ENCODE measurements at places on chromosomes 1 and 21.

DNA sequence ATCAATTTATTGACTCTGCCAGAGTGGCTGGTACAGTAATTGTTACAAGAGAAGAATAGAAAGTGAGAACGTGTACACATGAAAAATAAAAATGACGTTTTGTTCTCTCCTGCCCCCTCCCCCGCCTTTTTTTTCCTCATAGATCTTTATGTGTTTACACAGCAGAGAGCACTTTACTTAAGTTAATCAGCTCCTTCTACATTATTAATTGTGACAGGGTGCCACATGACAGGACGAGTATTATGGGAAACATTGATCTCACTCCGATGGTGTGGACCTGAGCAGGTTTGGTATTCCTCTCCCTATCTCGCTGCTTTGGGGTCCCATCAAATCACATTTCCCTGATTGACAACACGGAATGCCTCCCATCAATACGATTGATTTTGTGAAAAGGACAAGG is 285.7 kb downstream of the TM2D1 start:
- no peak for DNase-seq

GRCh38 chr1:97726386-97726785 is 194.4 kb downstream of the DPYD start:
- DNase-seq: peak; percentile 34

DNA sequence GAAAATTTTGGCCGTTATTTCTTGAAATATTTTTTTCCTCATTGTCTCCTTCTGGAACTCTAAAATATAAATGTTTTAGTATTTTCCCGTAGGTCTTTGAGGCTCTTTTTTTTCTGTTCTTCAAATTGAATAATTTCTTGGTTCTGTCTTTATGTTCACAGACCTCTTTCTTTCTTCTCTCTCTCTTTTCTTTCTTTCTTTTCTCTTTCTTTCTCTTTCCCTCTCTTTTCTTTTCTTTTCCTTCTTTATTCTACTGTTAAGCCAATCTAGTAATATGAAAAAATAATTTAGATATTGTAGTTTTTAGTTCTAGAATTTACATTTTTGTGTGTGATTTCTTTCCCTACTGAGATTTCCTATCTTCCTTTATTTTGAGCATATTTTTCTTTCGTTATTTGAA is 30.1 kb downstream of the CLIC4 start:
- DNase-seq: no peak

DNA sequence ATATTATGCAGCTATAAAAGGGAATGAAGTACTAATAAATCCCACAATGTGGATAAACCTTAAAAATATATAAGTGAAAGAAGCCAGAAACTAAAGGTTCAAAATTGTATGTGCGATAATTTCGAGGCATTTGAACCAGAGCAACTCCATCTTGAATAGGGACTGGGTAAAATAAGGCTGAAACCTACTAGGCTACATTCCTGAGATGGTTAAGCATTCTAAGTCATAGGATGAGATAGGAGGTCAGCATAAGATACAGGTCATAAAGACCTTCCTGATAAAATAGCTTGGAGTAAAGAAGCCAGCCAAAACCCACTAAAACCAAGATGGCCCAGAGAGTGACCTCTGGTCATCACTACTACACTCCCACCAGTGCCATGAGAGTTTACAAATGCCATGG is 103.1 kb downstream of the SLC16A1 start:
- no peak for DNase-seq

DNA sequence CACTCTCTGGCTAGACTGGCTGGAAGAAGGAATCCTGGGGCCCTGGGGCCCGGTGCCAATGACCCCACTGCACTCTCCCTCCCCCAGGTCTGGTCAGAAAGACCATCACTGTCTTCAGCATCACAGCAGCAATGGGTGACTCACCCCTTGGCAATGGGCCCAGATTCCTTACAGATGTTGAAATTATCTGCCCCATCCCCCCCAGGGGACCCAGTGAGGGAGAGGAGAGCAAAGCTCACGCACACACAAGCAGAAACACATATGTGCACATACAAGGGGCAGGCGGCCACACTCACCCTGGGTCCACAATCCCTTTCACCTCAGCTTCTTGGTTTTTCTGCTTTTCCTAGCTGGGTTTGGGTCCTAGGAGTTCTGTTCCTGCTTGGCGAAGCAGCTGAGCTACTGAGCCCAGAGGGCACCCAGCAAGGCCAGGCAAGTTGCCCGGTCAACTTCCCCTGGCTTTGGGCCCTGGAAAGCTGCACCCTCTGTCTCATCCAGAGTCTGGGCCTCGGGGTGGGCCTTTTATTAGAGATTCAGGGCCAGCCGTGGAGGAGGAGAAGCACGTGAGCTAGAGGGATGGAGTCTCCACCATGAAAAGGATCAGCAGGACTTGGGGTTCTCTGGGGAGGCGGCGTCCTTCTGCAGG is 2.6 kb downstream of the COL16A1 start:
- DNase-seq: peak; percentile 98

GRCh38 chr1:21666576-21667320 is 2.4 kb downstream of the RAP1GAP start:
- DNase-seq: no peak

DNA sequence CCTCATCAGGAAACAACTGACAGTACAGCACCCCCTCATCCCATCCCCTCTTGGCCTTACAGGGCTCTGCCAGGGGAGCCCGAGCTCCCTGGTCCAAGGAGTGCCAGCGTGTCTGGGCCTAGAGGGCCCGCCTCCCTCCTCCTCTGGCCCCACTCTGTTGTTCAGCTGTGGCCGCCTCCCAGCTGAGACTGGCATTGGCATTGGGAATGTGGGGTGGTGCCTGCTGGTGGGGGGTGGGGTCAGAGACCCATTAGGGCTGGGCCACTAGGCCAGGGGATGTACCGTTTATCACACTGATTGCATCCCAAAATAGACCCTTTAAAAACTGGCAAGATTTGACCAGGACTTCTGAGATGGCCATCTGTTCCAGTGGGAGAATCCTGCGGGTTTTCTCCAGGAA is 1.4 kb downstream of the LDLRAP1 start:
- peak; percentile 56 for DNase-seq

GRCh38 chr1:61953076-61953789 is 211.0 kb downstream of the PATJ start:
- no peak for DNase-seq

DNA sequence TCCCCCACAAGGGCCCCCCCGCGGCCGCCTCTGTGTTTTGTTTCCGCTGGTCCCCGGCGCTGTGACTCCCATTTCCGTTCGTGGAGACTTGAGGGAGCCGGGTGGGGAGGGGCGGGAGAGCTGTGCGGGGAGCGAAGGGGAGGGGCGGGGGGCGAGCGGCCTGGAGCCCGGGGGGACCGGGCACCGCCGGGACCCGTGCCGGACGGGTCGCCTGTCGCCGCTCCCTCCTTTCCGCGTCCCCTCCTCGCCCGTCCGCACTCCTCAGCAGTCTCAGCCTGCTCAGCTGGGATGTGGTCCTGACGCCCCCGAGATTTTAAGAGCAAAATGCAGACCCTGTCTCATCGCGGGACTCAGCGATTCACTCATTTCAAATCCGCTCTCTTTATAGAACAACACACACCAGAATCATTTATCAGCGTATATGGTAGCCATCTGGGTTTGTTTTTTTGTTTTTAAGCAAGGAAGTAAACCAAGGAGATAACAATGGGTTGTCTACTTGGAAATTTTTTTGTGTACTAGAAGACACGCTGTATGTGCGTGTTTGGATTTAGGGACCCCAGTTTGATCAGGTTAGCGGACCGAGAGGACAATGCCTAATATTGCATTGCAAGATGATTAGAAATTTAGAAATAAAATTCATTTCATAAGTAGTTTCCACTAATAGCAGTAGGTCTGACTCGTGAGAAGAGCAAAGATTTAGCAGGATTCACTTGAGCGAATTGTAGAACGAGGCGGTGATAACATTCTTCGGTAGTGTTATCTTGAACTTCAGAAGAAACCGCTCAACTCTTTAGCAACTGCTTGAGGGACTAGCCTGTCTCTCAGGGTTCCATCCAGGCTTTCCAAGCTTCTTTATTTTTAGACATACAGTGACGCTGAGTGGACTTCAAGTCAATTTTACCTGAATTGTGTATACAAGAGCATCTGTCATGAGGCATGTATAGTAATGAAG is 1.1 kb downstream of the GABPA start:
- DNase-seq: peak; percentile 86

DNA sequence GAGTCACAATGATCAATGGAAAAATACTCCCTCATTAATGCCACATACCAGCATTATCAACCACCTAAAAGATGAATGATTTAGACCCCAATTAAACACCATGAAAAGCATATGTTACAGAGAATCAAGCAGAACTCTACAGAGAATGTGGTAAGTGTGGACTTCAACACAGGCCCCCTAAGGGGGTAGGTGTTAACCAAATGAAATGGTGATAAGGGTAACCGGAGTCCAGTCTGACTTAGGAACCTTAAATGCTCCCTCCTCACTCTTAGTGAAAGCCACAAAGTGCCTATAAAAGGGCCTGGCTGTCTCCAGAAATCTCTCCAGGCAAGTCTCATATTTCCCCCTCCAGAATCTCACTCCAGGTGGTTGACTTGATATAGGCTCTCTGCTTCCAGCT is 149.2 kb upstream of the FOXD3 start:
- DNase-seq: no peak

DNA sequence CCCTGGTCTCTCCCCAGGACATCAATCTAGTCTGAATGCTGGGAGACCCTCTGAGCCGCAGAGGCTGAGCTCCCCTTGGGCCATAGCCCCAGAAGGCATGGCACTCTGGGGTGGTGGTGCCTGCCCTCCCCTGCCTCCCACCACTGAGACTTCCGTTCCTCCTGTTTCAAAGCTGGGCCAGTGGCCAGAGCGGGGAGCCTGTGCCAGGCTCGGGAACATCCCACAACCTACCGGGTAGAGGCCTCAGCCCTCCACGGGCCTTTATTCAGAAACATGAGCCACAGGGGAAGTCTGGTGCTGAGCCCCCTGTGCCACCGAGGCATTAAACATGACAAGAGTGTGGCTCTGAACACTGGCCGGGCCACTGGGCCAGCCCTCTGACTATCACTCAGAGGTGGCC is 8.1 kb downstream of the CCDC24 start:
- DNase-seq: no peak

- peak; percentile 2 for DNase-seq
Measured at GRCh38 chr1:118563981-118564951, 379.2 kb upstream of the SPAG17 start.

- no peak for DNase-seq
Measured at GRCh38 chr1:8560035-8560434, 242.1 kb downstream of the SLC45A1 start.

DNA sequence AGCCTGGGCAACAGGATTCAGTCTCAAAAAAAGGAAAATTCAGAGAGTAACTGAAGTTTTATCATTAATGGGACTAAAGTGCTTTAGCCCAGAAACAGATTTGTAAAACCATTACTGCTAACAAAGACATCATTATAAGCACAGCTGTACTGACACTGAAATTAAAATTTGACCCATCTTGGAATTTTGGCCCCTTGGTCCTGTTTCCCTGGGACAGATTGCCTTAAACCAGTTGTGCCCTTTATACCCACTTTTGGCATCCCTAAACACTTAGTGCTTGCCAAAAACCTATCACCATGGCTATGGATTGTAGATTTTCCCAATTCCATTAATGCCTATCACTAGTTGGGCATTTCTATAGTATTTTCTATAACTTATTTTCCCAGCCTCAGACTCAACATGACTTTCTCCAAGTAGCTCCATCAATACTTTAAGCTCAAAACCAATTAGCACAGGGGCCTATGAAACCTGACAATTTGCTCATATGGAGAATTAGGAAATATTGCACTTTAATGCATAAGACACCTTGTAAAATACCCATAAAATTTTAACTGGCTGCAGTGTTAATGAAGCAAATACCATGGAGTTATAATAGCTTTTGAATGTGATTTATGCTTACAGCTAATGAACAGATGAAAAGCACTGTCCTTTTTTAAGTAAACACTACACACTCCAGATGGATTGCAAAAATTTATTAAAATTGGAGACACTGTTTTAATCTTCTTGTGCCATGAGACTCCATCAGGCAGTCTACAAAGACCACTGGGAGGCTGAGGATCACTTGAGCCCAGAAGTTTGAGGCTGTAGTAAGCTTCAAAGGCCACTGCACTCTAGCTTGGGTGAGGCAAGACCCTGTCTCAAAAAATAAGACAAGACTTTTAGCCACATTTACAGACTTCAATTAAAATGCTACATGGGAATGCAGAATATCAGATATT is 4.3 kb downstream of the GAS5 start:
- no peak for DNase-seq

- DNase-seq: no peak
Measured at GRCh38 chr1:41958015-41958673, 39.4 kb upstream of the HIVEP3 start.

- no peak for DNase-seq
Measured at GRCh38 chr1:30876451-30877204, 31.9 kb downstream of the SDC3 start.

GRCh38 chr1:41418857-41419583 is 57.8 kb downstream of the FOXO6 start:
- peak; percentile 93 for DNase-seq

GRCh38 chr1:28412731-28413130 is 43.2 kb downstream of the PHACTR4 start:
- peak; percentile 28 for DNase-seq

DNA sequence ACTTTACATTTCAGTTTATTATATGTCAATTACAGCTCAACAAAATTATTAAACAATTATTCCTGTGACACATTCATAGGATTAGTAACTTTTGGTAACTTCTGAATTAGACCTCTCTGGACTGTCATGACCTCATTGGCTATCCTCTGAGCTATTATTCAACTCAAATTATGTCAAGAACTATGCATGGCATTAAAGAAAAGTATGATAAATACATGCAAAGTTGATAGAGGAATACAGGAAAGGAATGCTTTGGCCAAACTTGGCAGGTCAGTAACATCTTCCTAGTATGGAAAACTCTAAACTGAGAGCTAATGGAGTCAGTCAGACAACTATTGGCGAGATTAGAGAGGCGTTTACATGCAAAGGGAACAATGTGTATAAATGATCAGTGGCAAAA is 158.4 kb downstream of the DUSP10 start:
- DNase-seq: peak; percentile 58

DNA sequence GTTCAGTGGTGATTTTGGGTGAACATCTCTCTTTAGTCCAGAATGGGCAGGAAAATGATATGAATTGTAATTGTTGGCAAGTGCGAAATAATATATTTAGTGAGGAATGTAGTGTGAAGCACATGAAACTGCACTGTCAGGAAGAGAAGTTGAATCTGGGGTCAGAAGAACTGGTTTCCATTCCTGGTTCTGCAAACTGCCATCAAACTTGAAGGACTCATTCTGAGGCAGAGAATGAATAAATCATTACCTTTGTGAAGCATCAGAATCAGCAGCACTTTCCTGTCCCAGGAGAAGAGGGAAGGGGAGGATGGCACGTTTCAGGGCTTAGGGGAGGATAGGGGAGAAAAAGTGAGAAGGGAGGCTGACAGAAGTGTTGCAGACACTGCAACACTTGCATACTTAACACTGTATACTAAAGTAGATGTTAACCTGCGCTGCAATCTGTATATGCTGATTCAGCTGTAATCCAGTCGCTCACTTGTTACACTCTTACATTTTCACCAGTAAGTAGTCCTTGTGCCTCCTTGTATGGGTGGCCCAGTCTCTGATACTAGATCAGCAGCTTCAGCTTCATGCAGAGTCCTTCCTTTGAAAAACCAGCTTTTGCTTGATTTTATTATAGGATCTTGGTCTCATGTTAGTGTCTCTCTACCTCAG is 10.5 kb upstream of the RPTN start:
- DNase-seq: no peak

Measured in EH (cell line).